ENCODE measurements at places on chromosomes 6 and 20. TPM values are rescaled to one million over a fixed set of nuclear protein-coding genes. Genes with fewer than 3 reads are reported as not detected.

Gene TCP11
- not detected for total RNA-seq

Gene CRYBG1
- 2.3 TPM for total RNA-seq

Gene AKAP12
- 5.7 TPM for total RNA-seq

Gene RSPH4A
- not detected for total RNA-seq

Gene ADISSP
- total RNA-seq: 66.6 TPM

Gene DACT2
- not detected for total RNA-seq

Gene LY6G6D
- total RNA-seq: not detected

Gene POLR1C
- 24.6 TPM for total RNA-seq

Gene GABRR1
- not detected for total RNA-seq

Gene FOXC1
- total RNA-seq: 5.5 TPM

Gene CPXM1
- total RNA-seq: 1.2 TPM

Gene TMEM244
- not detected for total RNA-seq

Gene NCOA3
- total RNA-seq: 15.3 TPM

Gene CBFA2T2
- total RNA-seq: 7.2 TPM

Gene CLPSL1
- total RNA-seq: not detected

Gene PDE7B
- 1.8 TPM for total RNA-seq

Gene ANGPT4
- not detected for total RNA-seq

Gene GLP1R
- total RNA-seq: not detected

Gene GINS1
- total RNA-seq: 12.7 TPM

Gene NFKBIE
- 24.4 TPM for total RNA-seq

Gene DOK5
- total RNA-seq: 3.3 TPM

Gene C6orf89
- 32.0 TPM for total RNA-seq

Gene CABLES2
- total RNA-seq: 1.3 TPM

Gene SLC2A10
- total RNA-seq: 13.2 TPM

Gene RFX6
- not detected for total RNA-seq

Gene MAP3K7
- 25.6 TPM for total RNA-seq

Gene CTAGE9
- total RNA-seq: not detected

Gene MAFB
- total RNA-seq: 0.52 TPM

Gene SALL4
- total RNA-seq: not detected
